Hepatic stellate cell (primary cell): ENCODE measurements at places on chromosomes 1 and 21.

GRCh38 chr1:162070094-162070748 lies 730 bp downstream of the NOS1AP start:
- DNase-seq: no peak

GRCh38 chr1:28882009-28882628 lies 32.2 kb upstream of the EPB41 start:
- peak; percentile 89 for DNase-seq

- DNase-seq: no peak
These were observed 293.3 kb upstream of the GREM2 start for GRCh38 chr1:240905225-240905765.

GRCh38 chr21:10521091-10521598 lies at the start of gene TPTE:
Gene TPTE, plus strand, starts transcription at chr21:10521583. Its CDS starts 17,141 bp downstream, at chr21:10538724.
- DNase-seq: no peak

DNA sequence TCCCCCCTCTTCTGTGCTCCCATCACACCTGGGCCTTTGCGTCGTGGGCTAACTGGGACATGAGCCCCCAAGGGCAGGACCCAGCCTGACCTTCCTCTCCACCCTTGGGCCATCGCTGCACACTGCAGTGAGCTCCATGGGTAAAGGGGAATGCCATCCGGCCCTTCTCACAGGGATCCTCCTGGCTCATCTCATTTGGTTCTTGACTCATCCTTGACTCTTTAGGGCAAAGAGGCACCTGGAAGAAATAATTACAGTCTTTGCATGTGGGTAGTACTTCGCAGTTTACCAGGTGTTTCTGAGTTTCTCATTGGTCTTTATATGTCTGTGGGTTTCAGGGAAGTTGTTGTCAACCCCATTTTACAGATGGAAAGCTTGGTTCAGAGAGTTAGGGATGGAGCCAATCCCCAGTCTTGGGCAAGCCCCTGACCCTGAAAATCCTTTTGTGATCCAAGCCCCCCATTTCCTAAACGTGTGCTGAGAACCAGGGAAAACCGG lies 59.3 kb upstream of the ID3 start:
- no peak for DNase-seq

DNA sequence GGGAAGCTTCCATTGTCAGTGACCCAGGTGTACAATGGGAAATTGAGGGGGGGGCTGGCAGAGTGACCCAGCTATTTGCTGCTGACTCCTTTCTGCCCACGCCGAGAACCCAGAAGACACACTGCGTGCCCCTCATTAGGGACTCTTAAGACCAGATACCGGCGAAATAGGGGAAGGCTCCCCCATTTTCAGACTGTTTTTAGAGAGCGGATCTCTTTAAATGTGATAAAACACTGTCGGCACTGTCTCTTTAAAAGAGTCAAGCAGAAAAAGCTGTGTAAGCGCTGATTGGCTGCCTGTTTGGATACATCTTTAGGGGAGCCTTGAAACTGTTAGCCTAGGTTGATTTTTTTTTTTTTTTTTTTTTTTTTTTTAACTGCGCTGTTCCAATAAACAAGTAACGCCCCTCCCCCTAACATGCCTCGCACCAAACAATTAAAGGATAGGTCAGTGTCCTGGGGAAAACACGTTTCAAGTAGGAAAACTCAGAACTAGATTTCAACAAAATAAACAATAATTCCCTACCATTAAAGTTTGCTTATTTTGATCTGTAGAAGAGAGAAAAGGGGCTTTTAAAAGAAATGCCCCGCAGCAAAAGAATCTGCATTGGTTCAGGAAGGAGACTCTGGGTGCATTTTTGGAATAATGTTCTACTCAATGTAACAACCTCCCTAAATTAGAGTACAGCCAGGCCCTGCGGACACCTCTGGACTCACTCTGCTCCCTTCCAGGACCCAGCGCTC lies 1.4 kb upstream of the SSBP3 start:
- DNase-seq: peak; percentile 93

GRCh38 chr1:219773775-219774174 lies 154.6 kb downstream of the SLC30A10 start:
- DNase-seq: no peak

GRCh38 chr1:18644446-18644845 lies 13.8 kb downstream of the PAX7 start:
- no peak for DNase-seq

- no peak for DNase-seq
These were observed 45.9 kb upstream of the SCAF4 start for GRCh38 chr21:31777857-31778256.

- DNase-seq: peak; percentile 81
These were observed 74.6 kb downstream of the CAMK2N1 start for GRCh38 chr1:20411196-20411980.

DNA sequence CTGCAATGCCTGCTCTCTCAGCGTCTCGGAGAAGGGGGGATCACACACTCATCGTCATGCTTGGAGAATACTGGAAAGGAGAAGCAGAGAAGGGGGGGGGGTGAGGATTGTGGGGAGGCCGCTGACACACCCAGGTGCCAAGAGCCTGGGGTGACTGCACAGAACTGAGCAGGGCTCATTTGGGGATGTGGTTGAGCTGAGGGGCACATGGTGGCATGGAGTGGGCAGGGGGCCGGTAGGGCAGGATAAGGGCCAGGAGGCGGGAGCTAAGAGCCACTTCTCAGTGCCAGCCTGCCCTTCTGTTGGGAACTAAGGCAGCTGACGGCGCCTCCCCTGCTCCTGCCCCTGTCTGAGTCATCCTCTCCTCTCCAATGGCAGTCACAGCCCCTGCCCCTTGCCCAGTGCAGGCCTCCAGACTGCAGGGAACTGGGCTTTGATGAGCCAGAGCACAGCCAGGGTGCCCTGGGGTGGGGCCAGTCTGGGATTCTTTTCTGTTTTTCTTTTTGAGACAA lies 27.2 kb downstream of the MRPL37 start:
- DNase-seq: peak; percentile 45

GRCh38 chr1:58939146-58939545 lies 155.3 kb upstream of the JUN start:
- DNase-seq: no peak

- DNase-seq: peak; percentile 78
These were observed 57.4 kb downstream of the COL6A1 start for GRCh38 chr21:46038871-46039397.

GRCh38 chr1:183515002-183515689 lies 42.8 kb downstream of the SMG7 start:
- peak; percentile 38 for DNase-seq

DNA sequence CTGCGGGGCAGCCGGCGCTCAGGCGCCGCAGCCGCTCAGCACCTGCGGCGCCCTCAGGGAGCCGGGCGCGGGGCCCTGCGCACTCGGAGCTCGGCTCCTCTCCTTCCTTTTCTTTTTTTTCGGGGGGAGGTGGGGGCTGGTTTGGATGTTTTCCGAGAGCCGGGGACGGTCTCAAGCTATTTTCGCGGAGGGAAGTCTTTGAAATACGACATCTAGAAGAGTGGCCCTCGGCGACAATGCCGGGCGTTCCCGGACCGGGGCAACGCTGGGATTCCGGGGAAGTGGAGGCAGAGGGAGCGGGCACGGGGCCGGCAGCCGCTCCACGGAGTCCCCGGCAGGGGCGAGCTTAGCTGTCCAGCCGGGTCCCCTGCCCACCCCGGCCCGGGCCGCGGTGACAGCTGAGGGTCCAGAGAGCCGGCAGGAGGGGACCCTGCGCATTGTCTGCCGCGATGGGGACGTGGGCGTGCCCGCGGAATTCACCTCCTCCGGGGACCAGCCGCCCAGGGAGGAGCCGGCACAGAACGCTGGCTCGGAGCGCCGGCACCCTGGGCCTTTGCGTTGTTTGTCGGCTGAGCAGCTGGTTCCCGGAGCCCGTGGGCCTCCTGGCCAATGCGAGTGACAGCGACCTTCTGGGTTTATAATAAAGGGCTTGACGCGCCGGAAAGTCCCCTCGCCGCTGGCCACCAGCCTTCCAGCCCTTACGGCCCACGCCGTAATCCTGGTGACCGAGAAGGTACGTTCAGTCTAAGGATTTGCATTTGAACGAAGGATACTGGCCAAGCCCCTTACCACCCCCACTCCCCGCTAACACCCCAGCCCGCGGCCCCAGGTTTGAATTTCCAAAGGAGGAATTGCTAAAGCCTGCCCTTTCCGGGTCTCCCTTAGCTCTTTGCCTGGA lies 582 bp downstream of the SLC37A1 start:
- DNase-seq: no peak
